A172 (cell line): ENCODE measurements at places on chromosomes 12 and 14. TPM values are rescaled to one million over a fixed set of nuclear protein-coding genes. Genes with fewer than 3 reads are reported as not detected.

PTHLH gene
- total RNA-seq = 0.41 and 3.1 TPM in 2 replicates

AMDHD1 gene
- 0.65 and 0.79 TPM in 2 replicates for total RNA-seq

IAPP gene
- total RNA-seq = not detected in 2 replicates

ERBB3 gene
- total RNA-seq = 0.64 and 2.4 TPM in 2 replicates

WDR20 gene
- total RNA-seq = 10.9 and 14.8 TPM in 2 replicates

IL22 gene
- total RNA-seq = not detected in 2 replicates

ATL1 gene
- total RNA-seq = 14.0 and 15.8 TPM in 2 replicates

TAS2R8 gene
- not detected in 2 replicates for total RNA-seq

RPGRIP1 gene
- not detected in 2 replicates for total RNA-seq
